HL-60 (cell line): ENCODE measurements at places on chromosomes 5 and 9.

GRCh38 chr9:90287567-90288274 is 354.9 kb downstream of the DIRAS2 start:
- DNase-seq: no peak

DNA sequence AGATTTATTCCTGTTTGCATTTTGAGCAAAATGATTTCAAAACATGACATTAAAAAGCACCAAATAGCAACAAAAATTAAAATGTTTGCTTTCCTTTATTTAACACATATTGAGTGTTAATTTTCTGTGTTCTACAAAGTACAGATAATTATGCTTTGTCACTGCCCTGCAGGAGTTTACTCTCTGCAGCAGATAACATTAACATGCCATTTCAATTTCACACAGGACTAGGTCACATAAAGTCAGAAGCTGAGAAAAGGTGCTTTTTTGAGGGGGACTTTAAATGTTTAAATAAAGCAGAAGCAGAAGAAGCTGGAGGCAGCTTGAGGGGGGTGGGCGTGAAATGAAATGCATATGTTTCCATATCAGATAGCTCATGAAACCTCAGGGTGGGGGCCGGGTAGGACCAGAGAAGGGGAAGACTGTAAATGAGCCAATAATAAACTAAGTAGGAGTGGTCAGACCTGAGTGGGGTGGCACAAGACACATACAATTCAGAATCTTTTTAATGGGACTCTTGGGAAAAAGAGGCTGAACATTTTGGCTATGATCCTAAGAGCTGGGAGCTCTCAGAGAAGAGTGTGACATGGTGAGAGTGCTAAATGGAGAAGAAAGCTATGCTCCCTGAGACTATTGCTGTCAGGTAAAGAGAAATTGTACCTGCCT is 387.5 kb downstream of the FAM170A start:
- DNase-seq: no peak

DNA sequence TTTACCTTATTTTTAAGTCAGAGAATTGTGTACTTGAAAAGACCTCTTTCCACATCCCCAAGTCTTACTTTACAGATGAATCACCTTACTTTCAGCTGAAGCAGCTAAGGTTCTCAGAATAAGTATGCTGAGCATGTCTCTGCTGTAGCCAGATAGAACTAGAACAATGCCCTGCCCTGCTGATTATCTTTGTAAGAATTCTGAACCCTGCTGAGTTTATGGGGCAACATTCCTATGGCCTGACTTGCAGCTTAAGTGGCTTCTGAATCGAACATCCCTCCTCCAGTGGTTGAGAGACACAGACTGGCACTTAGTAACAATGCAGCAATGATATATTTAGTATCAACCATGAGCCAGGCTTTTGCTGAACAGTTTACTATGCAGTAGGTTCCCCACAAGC is 592.0 kb upstream of the WWC1 start:
- no peak for DNase-seq

DNA sequence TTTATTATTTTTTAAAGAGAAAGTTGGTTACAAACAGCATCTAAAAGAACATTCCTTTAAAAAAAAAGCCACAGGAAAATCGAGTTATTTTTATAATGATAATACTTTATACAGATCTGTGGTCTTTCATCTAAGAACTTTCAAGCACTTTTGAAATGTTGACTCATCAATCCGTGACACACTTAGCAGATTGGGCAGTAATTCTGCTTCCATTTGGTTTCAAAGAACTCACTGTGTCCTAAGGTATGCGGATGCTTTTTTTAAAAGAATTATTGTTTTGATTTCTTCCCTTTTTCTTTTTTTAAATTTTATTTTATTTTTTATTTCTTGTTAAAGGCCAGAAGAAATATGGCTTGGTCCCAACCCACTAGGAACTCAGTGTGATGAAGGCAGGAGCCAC is 147.8 kb downstream of the AOPEP start:
- no peak for DNase-seq

GRCh38 chr5:127757576-127757975 is 54.4 kb downstream of the CCDC192 start:
- no peak for DNase-seq

- DNase-seq: no peak
These were observed 11.8 kb upstream of the DMXL1 start for GRCh38 chr5:119058979-119059529.

DNA sequence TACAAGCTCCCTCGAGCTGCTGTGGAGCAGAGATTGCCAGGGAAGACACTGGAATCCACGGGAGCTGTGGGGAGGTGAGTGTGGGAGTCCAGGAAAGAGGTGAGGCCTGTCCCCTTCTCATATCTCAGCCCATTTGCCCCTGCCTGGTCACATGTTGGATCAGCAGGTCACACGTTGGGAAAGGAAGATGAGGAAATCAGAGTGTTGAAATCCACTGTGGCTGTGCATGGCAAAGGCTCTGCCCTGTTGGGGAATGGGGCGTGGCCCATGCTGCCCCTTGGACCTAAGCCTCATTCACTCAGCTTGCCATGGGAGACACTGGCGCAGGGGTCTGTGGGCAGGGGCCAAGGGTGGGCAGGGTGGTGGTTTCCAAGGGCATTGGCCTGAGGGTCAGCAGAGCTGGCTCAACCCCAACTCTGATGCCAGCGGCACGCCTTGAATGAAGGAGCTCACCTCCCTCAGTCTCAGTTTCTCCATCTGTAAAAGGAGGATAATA is 85.4 kb upstream of the CPEB4 start:
- DNase-seq: peak; percentile 98

GRCh38 chr9:101727612-101728524 is 10.6 kb downstream of the GRIN3A start:
- DNase-seq: no peak

DNA sequence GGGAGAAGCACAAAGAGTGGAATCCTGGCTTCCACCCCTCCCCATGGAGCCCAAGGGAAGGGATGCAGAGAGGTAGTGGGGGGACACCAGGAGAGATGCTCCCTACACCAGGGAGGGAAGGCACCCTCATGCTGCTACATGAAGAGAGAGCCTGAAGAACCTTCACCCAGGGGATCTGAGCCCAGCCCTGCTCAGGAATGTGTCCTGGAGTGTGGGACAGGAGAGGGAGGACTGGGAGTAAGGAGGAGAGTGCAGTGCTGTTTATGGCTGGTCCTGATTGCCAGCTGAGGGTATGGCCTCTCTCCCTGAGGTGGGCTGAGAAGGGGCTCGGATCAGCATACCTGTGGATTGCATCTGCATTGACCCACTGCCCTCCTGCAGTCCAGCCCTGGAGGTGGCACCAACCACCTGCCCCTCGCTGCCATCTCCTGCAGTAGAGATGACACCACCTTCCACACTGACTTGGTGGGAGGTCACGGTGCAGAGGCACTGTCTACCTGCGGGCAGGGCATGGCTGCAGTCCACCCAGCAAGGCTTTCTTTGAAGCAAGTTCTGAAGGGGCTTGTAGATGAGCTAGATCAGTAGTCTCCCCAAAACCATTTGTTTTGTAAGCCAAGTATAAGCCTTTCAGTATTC is 114.9 kb upstream of the SLC25A48 start:
- no peak for DNase-seq

GRCh38 chr9:113530022-113530635 is 66.6 kb downstream of the RGS3 start:
- DNase-seq: no peak

DNA sequence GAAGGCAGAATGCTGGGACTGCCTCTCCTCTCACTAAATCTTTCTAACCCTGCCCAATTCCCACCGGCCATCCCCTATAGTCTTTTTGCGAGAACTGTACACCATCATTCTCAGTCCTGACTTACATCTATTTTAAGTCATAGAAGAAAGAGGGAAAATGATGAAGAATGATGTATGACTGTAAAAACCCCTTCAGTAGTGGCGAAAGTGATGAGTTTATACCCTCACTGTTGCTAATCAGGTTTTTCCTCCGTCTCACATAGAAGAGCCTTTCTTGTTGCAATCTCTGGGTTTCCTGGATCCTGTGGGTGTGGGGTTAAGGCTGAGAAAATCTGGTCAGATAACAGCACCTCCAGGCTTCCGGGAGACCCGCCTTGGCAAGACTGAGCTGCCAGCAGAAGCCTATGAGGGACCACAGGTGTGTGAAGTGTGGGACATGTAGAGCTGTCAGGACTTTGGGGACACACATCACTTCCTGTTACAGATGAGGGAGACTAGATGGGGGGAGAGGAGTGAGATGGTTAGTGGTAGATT is 147.1 kb upstream of the SLC12A2 start:
- DNase-seq: no peak

DNA sequence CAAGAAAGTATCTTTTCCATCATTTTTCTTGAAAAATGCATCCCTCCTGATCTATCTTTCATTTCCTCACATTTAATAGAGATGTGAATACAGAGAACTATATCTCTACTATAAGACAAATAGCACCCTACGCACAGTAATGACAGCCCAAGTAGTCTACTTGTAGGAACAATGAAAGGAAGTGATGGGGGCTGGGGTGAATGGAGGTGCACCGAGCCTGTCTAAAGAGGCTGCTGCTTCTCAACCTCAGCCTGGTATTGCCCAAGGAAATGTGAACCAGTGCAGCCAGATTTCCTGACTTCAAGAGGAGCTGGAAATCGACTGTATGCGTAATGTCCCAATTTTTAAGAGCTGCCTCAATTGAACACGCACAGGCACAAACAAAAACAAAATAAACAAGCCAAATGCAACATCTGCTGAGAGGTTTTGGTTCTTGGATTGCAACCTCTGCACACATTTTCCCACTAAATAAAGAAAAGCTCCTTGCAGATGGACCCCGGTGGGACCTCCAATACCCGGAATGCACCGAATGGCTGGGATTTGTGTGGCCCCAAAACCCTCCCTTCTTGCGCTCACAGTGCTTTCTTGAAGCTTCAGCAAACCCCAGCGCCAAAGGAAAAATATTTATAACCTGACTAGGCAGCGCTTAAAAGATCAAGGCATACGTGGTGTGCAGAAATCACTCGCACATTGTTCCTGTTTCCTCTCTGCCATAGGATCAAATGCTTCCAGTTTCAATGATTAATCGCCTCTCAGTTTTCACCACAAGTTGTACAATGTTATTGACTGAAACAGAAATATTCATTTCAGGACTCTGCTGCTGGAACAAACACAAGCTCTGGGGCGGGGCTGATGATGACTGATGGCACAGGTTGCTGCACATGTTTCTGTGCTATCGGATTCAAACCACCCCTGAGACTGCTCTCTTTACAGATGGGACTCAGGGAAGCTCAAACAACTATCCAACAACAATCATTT is 68.3 kb downstream of the KCNIP1 start:
- no peak for DNase-seq

DNA sequence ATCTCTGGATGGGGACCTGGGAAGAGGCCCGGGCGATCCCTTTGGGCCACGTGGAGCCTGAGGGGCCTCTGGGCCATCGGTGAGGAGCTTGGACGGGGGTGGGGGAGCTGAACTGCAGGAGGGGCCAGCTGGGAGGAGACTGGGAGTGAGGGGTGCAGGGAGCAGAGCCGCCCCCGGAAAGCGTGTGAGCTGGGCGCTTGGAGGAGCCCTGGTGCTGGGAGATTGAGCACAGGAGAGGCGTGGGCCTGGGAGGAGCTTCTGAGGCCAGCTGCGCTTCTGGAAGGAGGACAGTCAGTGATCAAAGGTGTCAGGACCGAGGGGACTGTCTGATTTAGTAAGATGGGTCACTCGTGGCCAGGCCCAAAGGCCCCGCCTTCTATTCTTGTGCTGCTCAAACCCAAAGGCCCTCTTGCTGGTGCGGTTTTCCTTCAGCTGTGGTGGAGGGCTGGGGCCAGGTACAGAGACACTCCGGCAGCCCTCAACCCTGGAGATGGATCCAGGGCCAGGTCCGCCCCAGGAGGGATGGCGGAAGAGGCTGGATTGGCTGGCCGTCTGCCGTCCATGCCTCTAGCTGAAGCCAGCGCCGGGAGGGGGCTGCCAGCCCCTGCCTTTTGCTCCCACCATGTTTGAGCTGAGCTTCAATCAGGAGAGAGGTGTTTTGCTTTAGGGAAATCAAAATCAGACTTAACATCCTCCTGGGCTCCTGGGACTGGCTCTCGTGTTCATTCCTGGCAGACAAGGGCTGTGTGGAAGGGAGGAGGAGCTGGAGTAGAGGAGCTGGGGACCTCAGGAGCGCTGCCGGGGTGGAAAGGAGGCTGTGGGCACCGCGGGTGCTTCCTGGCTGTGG is 21.6 kb downstream of the NCS1 start:
- no peak for DNase-seq

- DNase-seq: no peak
These were observed 1.3 kb downstream of the BRD3 start for GRCh38 chr9:134066526-134066912.
